Activated CD4-positive, alpha-beta memory T cell treated with anti-CD3 and anti-CD28 coated beads, Interleukin-2, amount 10 ng/mL, durations not matched to agents 7 days and 5 days (primary cell): ENCODE measurements at places on chromosomes 4 and X.

- H3K27me3 ChIP-seq, result no peaks in the 10 kb centered on the region
- H3K4me1 ChIP-seq, result peaks cover 9% of the 10 kb centered on the region
- no peak overlapping the region for H3K4me3 ChIP-seq
- DNase-seq, result no peak
Observed at GRCh38 chrX:72247206-72247942, 8.5 kb upstream of the ERCC6L start.

DNA sequence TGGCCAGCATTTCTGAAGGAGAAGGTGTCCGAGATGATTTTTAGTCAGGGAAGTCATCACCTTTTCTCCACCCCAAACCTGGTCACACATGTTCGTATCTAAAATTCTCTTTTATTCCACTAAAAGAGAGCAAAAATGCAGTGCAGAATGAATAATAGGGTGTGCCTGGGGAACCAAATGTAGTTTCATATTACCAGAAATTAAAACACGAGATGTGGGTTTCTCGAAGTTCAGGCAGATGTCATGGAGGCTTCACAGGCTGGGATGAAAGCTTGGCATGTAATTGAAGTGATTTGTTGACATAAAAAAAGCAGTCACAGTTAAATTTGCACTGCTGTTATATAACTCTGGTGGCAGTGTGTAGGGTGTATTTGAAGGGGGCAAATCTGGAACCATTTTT is 165.5 kb upstream of the PDE5A start:
- DNase-seq, result no peak
- no peaks in the 10 kb centered on the region for H3K4me1 ChIP-seq
- H3K27me3 ChIP-seq, result no peaks in the 10 kb centered on the region
- H3K27ac ChIP-seq, result no peak overlapping the region
- no peak overlapping the region for H3K4me3 ChIP-seq
- H3K36me3 ChIP-seq, result no peaks in the 10 kb centered on the region

DNA sequence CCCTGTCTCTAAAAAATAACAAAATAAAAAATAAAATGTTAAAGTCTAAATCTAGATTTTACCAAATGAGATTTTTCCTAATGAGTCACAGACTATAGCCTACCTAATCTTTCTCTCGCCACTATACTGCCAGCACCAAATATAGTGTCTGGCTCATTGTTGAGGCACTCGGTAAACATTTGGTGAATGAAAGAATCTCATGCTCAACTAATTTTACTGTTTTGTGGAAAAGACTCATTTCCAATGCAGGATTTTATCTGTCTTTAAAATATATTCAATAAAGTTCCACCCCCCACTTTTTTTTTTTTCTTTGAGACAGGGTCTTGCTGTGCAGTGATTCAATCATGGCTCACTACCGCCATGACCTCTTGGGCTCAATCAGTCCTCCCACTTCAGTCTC is 71.5 kb downstream of the PLS3 start:
- H3K4me3 ChIP-seq, result no peak overlapping the region
- no peak overlapping the region for H3K27ac ChIP-seq
- no peaks in the 10 kb centered on the region for H3K27me3 ChIP-seq
- no peak for DNase-seq
- H3K36me3 ChIP-seq, result no peaks in the 10 kb centered on the region

DNA sequence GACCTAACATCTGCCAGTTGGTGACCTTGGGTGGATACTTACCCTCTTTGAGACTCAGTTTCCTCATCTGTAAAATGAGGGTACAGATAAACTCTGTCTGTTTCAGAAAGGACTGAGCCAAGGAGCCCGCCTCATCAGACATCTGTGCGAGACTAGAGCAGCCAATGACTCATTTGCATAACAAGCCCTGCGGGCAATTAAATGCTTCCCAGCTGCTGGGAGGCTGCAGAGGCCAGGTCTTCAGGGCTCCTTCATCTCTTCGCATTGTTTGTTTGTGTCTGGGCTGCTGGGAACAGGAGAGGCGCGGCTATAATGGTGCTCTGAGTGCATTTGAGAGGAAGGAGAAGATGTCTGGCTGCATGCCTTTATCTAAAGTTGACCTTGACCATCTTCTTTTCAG is 85.0 kb downstream of the ADRA2C start:
- no peaks in the 10 kb centered on the region for H3K4me1 ChIP-seq
- no peaks in the 10 kb centered on the region for H3K36me3 ChIP-seq
- H3K4me3 ChIP-seq, result no peak overlapping the region
- no peak for DNase-seq
- no peak overlapping the region for H3K27ac ChIP-seq

- DNase-seq, result no peak
- H3K4me3 ChIP-seq, result no peak overlapping the region
- H3K27me3 ChIP-seq, result no peaks in the 10 kb centered on the region
- H3K27ac ChIP-seq, result no peak overlapping the region
Observed at GRCh38 chr4:83473423-83473822, 11.5 kb downstream of the ABRAXAS1 start.

- no peaks in the 10 kb centered on the region for H3K27me3 ChIP-seq
- H3K36me3 ChIP-seq, result no peaks in the 10 kb centered on the region
- no peaks in the 10 kb centered on the region for H3K4me1 ChIP-seq
- DNase-seq, result no peak
- no peak overlapping the region for H3K27ac ChIP-seq
Observed at GRCh38 chrX:33252306-33252825, 41.0 kb upstream of the DMD start.

DNA sequence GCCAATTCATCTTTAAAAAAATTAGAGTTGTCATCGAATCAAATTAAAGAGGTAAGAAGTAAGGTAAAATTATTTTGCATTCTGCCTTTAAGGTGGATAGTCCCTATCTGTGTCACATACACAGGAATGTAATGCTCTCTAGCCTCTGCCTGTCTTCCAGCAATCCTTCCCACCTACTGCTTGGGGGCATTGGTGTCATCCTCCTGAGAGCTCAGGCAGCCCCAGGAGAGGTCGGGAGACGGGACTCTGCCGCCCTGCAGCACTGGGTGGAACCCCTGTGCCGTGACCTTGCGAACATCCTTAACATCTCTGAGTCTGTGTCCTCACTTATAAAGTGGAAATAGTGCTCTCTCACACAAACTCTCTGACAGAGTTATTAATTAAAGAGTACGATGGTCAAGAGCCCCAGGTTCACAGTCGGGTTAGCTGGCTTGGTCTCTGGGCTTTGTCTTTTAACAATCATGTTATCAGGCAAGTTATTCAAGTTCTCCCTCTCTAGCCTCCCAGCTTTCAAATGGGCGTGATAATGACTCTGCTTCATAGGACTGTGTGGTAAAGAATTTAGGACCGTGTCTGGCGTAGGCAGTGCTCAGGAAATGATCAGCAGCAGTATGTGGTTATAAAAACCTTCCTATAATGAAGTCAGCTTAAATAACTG is 10.2 kb downstream of the TLR3 start:
- no peaks in the 10 kb centered on the region for H3K36me3 ChIP-seq
- H3K27me3 ChIP-seq, result no peaks in the 10 kb centered on the region
- H3K4me1 ChIP-seq, result no peaks in the 10 kb centered on the region
- H3K4me3 ChIP-seq, result no peak overlapping the region
- no peak for DNase-seq

GRCh38 chr4:104941661-104942062 is 205.0 kb upstream of the TET2 start:
- H3K36me3 ChIP-seq, result no peaks in the 10 kb centered on the region
- H3K4me3 ChIP-seq, result no peak overlapping the region
- no peak overlapping the region for H3K27ac ChIP-seq
- DNase-seq, result no peak

GRCh38 chr4:140969296-140969695 is 164.0 kb downstream of the RNF150 start:
- H3K4me1 ChIP-seq, result no peaks in the 10 kb centered on the region
- H3K27ac ChIP-seq, result no peak overlapping the region
- H3K27me3 ChIP-seq, result no peaks in the 10 kb centered on the region
- no peak overlapping the region for H3K4me3 ChIP-seq
- no peak for DNase-seq

DNA sequence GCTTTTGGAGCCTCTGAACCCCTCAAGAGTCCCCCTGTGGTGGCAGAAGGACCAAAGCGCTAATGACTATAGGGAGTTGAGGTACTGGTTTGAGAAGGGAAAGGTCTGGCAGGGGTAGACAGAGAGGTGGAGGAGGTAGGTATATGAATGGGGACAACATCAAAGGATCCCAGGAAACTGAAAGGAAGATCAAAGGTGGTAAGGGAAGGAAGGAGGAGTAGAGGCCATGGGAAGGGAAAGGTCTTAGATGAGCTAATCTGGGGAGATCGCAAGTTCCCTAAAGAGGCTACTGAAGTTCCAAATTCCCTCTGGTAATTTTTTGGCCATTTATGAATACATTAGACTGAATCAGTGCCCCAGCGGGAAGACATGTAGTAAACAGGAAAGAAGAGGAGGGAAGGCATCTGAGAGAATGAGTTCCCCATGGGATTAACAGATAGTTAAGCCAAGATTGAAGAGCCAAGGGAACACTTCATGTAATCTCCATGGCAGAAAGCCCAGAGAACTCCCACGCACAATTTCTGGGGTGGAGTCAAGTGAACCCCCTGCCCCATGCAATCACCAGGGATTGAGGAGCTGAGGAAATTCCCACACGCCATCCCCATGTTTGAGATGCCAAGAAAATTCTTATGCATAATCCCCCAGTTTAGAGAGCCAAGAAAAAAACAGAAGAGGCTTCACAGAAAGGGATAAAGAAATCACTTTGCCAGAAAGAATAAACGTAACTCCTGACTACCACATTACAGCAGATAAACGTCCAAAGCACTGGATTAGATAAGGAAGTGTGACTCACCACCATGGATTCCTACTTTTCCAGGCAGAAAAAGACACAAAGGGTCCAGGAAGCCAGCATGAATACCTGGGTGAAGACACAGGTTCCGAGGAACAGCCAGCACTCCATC is 25.8 kb downstream of the ZNF630 start:
- no peak for DNase-seq
- no peaks in the 10 kb centered on the region for H3K27me3 ChIP-seq
- no peak overlapping the region for H3K27ac ChIP-seq
- no peaks in the 10 kb centered on the region for H3K4me1 ChIP-seq
- H3K4me3 ChIP-seq, result no peak overlapping the region

DNA sequence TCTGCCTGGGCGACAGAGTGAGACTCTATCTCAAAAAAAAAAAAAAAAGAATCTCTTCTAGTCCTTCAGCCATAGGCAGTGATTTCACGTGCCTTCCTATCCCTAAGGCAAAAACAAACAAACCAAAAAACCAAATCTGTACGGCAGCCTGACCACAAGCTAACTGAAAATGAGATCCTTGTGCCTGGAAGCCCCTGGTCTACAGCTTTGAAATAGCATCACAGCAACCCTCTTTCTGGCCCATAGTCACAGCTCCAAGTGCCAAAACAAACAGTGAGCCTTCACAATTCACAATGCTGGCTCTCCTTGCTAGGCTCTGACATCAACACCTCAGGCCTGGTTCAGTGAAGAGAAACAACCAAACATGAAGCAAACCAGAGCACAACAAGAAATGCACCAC is 46.1 kb downstream of the TMEM150C start:
- peaks cover 22% of the 10 kb centered on the region for H3K27me3 ChIP-seq
- no peak overlapping the region for H3K27ac ChIP-seq
- no peak overlapping the region for H3K4me3 ChIP-seq
- H3K36me3 ChIP-seq, result no peaks in the 10 kb centered on the region
